Activated T-cell treated with anti-CD3 and anti-CD28 coated beads for 24 hours (primary cell): ENCODE measurements at places on chromosomes 11 and 22.

DNA sequence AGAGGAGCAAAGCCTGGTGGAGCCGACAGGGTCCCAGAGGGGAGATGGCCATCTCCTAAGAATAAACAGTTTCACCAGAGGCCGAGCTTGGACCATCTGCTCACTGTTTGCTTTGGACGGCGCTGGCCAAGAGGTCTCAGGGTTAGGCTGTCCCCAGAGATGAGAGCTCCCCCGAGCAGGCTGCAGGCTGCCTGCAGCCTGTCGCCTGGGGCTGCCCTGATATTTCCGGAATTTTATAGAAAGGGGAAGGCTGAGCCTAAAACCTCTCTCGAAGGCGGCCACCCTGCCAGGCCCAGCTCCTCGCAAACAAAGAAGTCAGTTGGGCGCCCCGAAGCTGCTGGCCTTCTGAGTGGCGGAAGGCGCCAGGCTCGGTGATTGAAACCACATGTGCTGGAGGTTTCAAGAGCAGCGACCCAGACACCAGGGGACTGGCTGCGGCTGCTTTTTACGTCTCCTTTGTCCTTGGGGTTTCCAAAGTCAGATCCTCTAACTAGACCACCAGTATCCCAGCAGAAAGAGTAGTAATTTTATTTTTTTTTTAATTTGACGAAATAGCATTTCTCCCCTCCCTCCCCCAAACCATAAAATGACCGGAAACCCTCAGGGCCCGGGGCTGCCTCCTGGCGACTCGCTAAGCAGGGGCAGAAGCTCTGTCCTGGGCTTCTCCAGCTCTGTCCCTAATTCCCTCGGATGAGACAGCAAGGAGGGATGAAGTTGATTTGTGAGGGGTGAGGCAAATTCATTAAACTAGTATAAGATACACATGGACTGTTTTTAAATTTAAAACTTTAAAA, 57.4 kb downstream of the CLMP start:
- DNase-seq, result no peak

GRCh38 chr11:86259730-86260129, 15.2 kb downstream of the EED start:
- DNase-seq, result no peak

DNA sequence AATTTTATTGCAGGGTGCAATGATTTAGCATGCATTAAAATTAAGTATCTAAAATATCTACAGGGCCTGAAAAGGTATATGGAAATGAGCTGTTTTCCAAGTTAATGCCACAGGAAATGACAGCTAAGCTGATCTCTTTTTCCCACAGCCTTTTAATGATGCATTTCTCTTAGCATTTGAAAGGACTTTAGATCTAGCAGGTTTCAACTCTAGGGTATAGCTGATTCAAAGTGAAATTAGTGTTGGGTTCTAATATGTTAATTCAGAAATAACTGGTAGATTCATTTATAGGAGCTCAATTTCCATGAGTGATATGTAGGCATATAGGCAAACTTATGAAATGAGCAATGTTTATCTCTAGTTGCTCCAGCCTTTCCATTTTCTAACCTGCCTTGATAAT, 274.2 kb downstream of the CASP12 start:
- no peak for DNase-seq

GRCh38 chr22:32407936-32408335, 4.1 kb downstream of the RTCB start:
- no peak for DNase-seq

DNA sequence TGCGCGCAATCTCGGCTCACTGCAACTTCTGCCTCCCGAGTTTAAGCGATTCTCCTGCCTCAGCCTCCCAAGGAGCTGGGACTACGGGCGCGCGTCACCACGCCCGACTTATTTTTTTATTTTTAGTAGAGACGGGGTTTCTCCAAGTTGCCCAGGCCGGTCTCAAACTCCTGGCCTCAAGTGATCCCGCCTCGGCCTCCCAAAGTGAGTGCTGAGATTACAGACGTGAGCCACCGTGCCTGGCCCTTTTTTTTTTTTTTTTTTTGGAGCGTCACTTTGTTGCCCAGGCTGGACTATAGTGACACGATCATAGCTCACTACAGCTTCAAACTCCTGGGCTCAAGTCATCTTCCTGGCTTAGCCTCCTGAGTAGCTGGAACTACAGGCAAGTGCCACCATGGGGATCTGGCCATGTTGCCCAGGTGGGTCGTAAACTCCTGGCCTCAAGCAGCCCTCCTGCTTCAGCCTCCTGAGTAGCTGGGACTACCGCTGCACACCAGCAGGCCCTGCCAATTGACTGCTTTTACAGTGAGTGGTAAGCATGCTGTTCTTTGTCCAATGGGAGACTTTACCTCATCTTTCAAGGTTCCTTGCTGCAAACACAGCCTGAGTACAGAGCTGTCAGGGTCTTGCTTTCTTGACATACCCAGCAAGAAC, 600 bp upstream of the CENPM start:
- no peak for DNase-seq

DNA sequence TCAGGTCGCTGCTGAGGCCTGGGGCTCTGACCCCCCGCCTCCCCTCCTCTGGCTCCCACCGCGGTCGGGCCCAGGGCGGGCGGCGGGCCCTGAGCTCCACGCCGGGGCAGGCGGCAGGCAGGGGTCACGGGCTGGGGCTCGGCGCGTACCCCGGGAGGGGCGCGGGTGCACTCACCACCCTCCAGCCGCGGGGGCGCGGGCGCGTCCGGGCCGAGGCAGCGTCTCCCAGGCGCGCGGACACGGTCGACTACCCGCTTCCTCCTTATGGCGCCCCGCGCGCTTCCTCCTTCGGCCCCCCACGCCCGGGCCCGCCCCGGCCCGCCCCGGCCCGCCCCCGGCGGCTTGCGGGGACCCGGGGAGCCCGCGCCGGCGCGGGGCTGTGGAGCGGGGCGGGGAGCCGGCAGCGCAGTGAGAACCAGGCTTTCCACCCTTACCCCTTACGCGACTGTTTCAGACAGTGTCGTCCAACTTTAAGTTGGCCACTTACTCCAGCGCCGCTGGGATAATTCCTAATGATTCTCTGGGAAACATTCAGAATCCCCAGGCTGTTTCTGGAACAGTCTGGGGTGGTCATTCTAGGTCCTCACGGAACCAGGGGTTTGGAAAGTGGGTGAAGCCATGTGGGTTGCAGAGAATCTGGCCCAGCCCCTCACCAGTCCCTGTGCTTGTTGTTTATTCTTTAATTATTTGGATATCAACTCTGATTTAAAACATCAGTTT, at the start of gene BID:
Gene BID (minus strand): TSS at position 264 of the 720 bp plus-strand sequence. CDS start 24,353 bp downstream, outside the sequence.
- DNase-seq, result no peak

DNA sequence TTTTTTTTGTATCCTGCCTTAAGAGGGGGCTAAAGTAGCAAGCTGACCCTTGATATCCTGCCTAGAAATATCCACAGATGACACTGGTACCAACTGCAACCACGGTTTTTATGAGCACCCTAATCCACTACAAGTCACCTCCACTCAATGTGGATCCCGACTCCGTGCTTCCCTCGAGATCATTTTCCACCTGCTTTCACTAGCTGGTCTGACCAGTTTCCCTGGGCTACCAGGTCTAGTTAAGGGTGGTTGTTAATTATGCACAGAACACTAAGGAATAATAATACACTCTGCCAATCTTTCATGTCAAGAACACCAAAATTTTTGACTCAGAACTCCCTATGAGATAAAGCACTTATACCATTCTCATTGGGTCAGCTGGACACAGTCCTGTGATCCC, 82.3 kb downstream of the ABTB2 start:
- DNase-seq, result no peak

DNA sequence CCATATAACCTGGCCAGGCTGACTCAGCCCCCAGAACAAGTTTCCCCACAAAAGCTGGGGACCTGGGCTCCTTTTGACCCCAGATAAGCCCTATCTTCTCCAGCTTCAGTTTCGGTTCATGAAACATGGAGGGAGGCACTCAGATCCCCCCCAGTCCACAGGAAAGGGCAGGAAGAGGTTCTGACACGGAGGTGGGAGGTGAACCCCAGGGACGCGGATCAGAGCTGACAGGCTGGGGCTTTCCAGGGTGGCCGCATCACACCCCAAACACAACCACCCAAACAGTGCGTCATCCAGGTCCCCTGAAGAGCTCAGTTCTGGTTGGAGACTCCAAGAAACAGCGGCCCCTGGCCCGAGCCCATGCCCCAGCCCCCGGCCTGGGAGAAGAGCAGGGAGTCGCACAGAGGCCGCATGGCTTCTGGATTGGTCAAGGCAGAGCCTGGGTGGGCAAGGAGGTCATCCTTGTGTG, 44.3 kb upstream of the A4GALT start:
- no peak for DNase-seq

DNA sequence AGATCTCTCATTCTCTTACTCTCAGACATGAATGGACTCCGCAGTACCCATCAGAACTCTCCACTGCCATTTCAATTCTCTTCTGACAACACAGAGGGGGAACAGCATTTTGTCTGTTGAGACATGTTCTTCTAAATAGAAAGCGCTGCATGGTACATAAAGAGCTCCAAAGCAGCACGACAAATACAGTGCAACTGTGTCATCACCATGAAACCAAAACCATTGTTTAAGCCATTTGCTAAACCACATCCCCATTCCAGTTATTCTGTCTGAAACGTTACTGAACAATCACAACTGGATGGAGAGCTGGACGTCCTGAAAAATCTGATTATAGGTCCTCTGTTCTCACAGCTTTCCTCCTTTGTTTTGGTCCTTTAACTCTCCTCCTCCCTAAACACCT, 17.9 kb upstream of the TENM4 start:
- no peak for DNase-seq

- DNase-seq, result no peak
Measured at GRCh38 chr22:46968848-46969247, 206.4 kb downstream of the TBC1D22A start.

DNA sequence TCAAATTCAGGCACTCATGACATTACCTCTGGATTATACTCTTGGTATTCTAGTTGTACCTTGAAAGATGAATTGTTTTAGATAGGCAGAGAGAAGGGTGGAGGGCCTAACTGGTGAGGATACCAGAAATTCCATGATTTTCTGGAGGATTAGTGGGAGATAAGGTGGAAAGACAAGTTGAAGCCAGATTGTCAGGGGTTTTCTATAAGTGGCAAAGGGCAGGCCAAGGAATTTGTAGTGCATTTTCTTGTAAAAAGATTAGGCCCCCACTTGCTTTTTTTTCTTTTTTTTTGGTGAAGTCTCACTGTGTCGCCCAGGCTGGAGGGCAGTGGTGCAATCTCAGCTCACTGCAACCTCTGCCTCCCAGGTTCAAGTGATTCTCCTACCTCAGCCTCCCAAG, 28.4 kb upstream of the PRDM10 start:
- DNase-seq, result no peak

DNA sequence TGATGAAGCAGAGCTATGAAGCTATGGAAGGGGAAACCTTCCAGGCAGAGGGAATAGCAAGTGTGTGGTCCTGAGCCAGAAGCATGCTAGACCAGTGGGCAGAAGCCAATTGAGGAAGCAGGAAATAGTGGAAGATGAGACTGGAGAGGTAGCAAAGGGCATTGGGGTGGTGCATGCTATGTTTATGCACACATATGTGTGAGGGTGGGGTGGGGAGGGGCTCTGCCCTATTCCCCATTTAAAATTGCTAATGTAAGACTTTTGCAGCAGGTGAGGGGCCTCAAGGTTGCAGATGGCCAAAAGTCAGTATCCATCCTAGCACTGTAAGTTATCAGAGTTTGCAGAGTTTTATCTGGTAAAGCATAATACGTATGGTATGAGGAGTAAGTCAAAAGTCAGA, 626.6 kb upstream of the KIRREL3 start:
- no peak for DNase-seq

- no peak for DNase-seq
Measured at GRCh38 chr22:46411347-46411746, 75.8 kb downstream of the TRMU start.

DNA sequence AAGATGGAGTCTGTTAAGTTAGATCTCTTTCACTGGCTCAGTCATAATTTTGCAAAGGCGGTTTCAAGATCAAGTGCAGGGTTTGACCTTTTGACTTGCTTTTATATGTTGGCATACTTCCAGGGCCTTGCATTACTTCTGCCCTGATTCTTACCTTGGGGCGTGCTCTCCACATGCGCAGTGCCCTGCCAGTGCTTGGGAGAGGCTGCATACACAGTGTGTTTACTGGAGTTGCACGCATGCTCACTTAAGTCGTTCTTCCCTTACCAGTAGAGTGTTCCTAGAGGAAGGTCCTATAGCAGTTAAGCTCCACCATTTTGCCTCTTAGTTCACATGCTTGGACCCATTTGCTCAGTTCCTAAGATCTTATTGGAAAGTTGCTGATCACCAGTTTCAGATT, 21.0 kb upstream of the TMEM123 start:
- DNase-seq, result no peak

GRCh38 chr11:4704054-4704789, at the start of gene MMP26:
TSS of gene MMP26 (plus strand) at chr11:4704784.
- DNase-seq, result no peak

- peak; percentile 10 for DNase-seq
Measured at GRCh38 chr22:24521791-24522245, 26.7 kb downstream of the UPB1 start.

- peak; percentile 16 for DNase-seq
Measured at GRCh38 chr11:47946682-47947559, 33.4 kb upstream of the PTPRJ start.

DNA sequence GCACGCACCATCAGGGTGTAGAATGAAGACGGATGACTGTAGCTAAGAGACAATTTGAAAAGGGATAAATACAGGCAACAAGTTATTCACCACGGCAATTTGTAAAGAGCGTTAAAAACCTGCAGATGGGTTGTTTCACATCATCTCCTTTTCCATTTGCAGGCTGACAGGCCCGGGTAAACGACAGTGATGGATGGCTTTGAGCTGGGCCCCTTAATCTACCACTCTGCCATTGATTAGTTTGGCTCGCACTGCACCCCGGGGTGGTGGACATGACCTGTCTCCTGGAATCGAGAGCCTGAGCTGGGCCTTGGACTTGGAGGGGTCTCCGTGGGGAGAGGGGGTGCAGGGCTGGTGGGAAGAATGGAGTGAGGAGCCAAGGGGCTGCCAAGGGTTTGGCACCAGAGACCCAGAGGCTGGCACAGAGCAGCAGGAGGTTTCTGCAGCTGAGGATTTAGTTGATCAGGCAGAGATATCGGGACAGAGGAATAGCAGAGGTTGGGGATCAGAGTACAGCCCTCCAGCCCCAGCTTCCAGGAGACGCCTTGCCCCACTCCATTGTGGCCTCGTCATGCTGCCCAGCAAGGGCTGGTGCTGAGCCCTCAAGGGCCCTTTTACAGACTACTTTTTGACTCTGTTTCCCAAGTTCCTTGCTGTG, 110.6 kb upstream of the NECTIN1 start:
- no peak for DNase-seq

- DNase-seq, result no peak
Measured at GRCh38 chr22:38734421-38735100, 21.2 kb downstream of the SUN2 start.

GRCh38 chr11:108160970-108161566, 39.7 kb downstream of the ACAT1 start:
- DNase-seq, result no peak

DNA sequence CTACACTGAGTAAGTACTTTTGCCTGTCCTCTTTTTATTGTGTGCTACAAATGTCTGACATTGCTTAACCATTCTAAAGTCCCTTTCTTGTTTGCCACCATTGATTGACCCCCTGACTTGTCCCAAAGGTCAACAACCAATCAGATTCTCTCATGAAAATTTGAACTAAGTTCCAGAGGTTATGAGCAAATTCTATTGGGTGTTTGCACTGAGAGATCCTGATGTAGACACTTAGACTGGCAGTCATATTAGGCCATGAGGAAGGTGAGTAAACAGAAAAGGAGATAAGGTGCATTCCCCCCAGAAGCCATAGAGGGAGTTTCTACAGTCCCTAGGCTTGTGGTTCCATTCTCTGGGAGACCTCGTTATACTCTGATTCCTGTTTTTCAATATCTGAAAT, 101.3 kb upstream of the E2F8 start:
- no peak for DNase-seq
